ENCODE measurements at places on chromosomes 6 and 20.

DNA sequence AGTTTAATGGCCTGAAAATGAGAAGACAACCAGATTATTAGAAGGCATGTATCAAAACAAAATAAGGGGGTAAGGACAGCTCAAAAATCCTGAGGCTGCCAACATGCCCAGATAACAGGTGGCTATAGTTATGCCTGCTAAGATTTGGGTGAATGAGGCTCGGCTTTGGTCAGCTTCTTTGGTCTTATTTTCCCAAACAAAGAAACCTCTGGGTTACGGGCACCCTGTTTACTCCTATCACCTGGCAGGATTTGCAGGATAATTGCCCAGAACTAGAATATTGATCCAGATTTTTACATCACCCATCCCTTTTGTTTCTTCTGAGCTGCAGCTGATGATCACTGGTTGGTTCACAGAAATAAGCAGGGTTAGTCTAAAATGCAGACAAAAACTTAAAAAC is 74.3 kb downstream of the SLC16A10 start:
- DNase-seq, result no peak

DNA sequence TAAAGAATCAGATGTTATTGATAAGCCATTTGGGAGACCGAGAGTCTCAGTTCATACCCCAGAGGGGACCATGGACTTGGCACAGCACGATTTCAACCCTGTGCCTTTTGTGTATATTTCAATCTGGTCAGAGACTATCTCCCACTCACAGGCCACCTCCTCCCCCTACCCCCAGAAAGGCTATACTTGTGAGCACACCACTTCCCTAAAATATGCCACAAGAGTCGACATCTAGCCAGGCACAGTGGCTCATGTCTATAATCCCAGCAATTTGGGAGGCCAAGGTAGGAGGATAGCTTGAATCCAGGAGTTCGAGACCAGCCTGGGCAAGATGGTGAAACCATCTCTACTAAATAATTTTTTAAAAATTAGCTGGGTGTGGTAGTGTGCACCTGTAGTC is 13.6 kb upstream of the TCF15 start:
- no peak for DNase-seq

GRCh38 chr6:136015531-136015930 is 164.0 kb downstream of the PDE7B start:
- DNase-seq, result no peak

DNA sequence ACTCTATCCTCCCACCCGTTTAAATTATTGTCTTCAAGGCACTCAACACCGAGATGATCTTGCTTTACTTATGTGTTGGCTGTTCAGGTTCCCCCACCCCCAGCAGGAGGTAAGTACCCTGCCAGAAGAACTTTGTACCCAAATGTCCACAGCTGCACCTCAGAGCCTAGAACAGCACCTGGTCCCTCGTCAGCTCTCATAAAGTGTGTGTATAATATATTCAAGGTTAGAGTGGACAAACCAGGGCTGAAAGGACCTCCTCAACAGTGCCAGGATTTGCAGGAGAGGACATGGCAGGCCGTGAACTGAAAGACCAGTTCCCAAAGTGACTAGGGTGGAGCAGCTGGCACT is 5.9 kb upstream of the CPXM1 start:
- no peak for DNase-seq

DNA sequence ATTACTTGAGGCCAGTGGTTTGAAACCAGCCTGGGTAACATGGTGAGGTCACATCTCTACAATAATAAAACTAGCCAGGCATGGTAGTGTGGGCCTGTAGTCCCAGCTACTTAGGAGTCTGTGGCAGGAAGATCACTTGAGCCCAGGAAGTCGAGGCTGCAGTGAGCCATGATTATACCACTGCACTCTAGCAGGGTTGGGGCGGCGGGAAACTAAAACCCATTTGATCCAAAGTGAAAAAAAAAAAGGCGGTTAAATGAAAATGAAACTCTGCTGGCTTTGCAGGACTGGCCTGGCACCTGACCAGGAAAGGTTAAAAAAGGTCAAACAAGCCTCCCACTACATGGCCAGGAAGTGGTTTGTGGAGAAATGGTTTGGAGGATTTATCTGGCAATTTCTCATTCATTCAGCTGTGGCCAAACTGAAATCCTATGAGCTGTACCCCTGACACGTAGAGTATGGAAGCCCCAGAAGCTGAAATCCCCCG is 36.6 kb downstream of the MTRES1 start:
- no peak for DNase-seq

- no peak for DNase-seq
Observed at GRCh38 chr20:57397693-57398108, 6.5 kb downstream of the RBM38 start.

GRCh38 chr6:68834551-68834950 is 199.5 kb downstream of the ADGRB3 start:
- no peak for DNase-seq

- no peak for DNase-seq
Observed at GRCh38 chr6:16106991-16107787, 21.7 kb upstream of the MYLIP start.

- DNase-seq, result no peak
Observed at GRCh38 chr6:39543950-39544349, 181.3 kb downstream of the KIF6 start.

DNA sequence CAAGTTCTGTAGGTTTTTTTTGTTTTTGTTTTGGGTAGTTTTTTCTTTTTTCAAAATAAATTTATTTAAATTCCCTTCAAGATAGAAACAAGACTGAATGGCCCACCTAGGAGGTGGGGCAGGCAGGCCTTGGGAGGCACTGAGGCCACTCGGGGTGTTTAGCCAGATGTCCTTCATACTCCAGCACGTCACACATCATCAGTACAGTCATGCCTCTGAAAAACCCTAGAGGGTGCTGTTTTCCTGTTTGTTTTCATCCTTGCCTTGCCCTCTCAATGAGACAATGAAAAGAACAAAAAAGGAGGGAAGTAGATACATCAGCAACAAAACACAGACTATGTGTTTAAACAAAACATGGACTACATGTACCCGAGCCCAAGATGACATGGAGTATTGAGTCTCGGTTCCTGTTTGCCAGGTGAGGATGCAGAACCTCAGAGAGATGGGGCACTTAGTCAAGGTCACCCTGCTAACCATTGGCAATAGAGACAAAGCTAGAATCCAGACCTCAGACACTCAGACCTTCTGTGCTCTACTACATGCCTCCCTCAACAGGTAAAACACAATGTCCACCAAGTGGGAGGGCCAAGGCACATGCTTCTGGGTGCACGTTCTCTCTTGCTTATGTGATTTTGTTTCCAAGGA is 26.8 kb upstream of the CLIC5 start:
- no peak for DNase-seq

DNA sequence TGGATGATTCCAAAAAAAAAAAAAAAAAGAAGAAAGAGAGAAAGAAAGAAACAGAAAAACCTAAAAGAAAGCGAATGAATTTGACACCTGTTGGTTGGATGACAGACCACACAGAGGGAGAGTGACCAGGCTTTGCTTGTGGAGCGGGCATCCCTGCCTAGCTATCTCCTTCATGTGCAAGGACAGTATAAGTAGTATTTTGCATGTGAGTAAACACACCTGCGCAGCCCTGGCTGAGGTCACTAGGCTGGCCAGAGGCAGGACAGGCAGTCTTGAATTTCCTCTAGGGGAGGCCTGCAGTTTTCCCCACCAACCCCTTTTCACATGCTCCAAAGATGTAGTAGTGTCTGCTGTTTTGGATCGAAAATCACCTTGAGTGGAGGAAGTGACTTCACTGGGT is 126.4 kb downstream of the CCDC170 start:
- no peak for DNase-seq

DNA sequence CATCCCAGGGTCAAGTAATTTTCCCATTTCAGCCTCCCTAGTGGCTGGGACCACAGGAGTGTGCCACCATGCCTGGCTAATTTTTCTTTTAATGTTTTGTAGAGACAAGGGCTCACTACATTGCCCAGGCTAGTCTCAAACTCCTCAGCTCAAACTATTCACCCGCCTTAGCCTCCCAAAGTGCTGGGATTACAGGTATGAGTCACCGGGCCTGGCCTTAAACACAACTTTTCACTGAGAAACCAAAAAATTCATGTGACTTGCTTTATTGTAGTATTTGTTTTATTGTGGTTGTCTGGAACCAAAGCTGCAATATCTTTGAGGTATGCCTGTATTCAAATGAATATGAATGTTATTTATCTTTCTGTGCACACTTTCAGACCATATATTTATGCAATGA is 72.2 kb downstream of the RWDD2A start:
- no peak for DNase-seq

DNA sequence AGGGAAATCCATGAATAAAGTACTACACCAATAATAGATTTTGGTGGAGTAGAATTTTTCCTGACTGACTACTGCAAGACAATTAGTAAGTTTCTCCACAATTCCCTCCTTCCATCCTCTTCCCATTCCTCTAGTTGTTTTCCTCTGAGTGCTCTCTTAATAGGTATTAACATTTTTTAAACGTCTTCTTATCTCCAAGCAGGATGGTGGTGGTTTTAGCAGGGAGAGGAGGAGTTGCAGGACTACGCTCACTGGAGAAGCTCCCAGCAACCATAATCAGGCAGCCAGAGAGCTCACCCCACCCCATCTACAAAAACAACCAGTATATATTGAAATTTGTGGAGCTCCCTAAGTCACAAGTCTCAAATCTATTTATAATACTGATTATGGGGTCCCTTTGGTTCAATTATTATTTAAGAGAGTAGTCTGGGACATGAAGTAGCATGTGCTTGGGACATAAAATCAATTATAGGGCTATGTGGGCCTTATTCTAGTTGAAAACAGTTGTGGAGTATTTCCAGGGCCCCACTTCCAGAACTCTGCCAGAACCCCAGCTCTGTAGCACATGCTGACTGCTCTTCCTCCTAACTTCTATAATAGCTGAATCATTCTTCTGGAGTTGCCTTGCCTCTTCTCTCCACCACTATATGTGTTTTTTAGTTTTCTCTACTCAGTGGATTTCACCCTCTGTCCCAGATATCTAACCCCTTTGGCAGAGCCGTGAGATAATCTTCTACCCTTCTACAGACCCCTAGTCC is 49.8 kb downstream of the MYB start:
- DNase-seq, result no peak

GRCh38 chr20:15900443-15900842 is 672.8 kb downstream of the KIF16B start:
- no peak for DNase-seq

- DNase-seq, result no peak
Observed at GRCh38 chr20:58228484-58229197, at the start of gene ANKRD60. Gene ANKRD60, minus strand, starts transcription at chr20:58228653. Its CDS starts 0 bp downstream, at chr20:58228653.

GRCh38 chr6:150905769-150906168 is 40.3 kb downstream of the MTHFD1L start:
- DNase-seq, result no peak

DNA sequence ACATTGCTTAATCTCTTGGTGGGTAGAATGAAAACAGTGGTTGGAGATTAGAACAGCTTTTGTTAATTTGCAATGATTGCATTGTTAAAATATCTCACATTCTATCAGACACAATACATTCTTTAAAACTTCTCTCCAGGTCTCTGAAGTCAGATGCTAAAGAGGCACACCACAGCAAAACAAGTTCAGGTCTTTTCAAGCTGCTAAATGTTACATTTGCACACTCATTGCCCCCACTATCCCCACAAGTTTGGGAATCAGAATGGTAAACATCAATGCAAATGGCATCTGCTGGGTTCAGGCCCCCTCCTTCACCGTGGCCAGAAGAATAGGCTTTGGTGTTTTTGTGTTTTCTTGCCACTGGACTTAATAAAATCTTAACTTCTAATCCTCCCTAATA is 10.1 kb upstream of the HAO1 start:
- DNase-seq, result no peak

DNA sequence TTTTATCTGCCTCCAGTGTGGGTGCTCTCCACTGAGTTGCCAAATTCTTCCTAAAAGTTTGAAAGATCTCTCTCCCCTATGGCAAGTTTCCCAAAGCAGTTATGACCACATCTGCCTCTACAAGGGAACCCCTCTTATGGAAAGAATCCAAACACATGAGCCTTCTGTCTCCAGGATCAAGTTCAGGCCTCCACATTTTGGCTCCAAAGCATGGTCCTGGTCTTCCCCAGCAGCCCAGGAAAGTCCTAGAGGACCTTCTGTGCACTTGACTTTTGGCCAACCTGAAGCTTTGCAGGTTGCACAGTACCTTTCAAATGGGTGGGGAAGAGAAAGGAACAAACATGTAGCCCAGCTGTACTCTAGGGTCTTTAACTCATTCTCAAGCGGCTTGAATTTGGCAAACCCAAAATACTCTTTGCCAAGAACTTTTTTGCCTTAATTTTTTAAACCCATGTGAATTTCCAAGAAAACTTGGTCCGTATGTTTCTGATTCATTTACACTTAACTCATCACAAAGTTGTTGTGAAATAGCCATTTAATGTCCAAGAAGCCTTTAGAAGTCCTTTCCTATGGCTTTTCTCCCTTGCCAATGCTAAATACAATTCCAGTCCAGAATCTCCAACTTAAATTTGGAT is 240.1 kb upstream of the TBX18 start:
- no peak for DNase-seq

DNA sequence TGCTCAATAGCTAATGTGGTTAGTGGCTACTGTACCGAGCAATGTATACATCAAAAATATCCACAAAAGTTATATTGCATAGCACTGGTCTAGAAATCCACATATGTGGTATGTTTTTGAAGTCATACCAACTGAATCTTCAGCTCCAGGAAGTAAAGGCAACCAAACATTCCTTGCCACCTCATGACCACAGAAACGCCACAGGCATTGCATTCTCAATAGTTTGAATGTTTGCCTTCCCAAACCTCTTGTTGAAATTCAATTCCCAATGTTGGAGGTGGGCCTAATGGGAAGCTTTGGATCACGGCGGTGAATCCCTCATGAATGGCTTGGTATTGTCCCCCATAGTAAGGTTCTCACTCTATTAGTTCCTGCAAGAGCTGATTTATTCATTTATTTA is 18.2 kb upstream of the ZNF391 start:
- DNase-seq, result no peak

GRCh38 chr6:165854061-165854862 is 191.2 kb upstream of the PDE10A start:
- DNase-seq, result no peak

- no peak for DNase-seq
Observed at GRCh38 chr6:43129434-43130194, 41.5 kb upstream of the SRF start.

GRCh38 chr6:149118737-149119653 is 198.5 kb upstream of the TAB2 start:
- DNase-seq, result no peak

GRCh38 chr20:20317621-20318364 is 50.1 kb upstream of the INSM1 start:
- no peak for DNase-seq

- no peak for DNase-seq
Observed at GRCh38 chr20:50498071-50498776, 12.0 kb upstream of the PTPN1 start.

DNA sequence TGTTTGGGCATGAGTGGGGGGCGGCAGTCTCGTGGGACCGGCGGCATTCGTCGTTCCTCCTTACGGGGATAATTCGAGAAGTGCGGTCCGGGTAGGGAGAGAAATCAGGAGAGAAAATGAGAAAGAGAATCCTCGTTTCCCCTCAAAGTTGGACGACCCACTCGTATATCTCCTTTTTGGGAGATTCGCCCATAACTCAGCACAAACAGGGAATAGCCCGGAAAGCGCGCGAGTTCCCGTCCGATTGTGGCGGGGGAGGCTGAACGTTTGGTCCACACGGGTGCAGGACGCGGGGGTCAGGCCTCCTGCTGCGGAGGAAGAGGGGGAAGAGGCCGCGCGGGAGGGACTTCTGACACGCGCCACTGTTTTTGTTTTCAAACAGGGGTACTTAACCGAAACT is 42.4 kb downstream of the POPDC3 start:
- no peak for DNase-seq

- no peak for DNase-seq
Observed at GRCh38 chr6:6393069-6393529, 72.6 kb upstream of the F13A1 start.
